NCI-H748 treated with DMSO at 0.1 percent for 48 hours (cell line): ENCODE measurements at places on chromosomes 12 and 14.

DNA sequence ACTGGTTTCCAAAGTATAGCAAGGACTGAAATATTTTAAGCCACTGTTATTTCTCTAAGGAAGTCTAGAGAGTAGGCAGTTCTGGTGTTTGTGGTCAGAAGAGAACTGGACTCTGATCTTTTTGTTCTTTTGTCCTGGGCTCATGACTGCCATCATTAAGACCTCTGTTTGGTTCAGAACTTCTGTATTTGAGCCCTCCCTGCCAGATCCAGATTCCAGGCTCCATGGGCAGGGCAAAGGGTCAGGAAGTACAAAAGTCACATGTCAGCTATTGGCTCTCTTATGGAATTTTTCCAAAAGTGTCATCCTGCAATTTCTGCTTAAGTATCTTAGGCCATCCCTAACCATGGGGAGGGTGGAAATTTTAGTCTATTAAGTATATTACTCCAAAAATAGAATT is 6.8 kb downstream of the PIWIL1 start:
- no peak for DNase-seq

DNA sequence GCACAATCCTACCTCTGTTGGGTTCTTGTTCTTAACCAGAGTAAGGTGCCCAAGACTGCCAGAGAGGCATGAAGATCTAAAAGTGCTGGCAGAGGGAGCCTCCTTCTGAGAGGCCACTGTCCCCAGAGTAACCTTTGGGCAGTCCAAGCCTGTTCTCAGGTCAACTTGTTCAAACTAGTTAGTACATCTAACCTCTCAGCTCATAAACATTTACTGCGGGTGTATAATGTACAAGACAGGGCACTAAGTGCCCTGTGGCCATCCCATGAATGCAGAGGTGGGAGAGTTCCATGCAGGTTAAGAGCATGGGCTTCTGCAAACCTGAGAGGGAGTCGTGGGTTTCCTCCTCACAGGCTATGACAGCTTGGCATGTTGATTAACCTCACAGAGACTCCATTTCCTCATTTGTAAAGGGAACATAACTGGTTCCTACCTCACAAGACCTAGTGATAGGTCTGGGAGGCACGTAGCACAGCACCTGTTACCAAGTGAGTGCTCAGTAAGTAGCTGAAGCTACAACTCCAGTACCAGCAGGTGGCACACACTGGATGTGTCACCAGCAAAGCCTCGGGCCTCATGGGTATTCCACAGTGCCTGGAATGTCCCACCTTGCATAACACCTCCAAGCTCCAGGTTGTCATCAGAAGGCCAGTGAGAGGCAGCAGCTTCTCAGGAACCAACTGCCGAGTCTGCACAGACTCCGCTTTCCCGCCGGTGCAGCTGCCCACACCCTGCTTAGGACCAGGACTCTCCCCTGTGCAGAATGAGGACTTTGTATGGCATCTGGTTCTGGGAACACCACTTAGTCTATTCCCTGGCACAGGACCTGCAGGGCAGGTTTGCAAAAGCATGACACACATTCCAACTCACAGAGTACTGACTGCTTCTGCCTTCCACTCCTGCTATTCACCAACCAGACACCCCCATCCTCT is 4.4 kb downstream of the VDR start:
- no peak for DNase-seq

GRCh38 chr12:4444031-4444430 is 1.6 kb downstream of the FGF6 start:
- no peak for DNase-seq

GRCh38 chr12:129961091-129961490 is 57.3 kb upstream of the TMEM132D start:
- no peak for DNase-seq

- no peak for DNase-seq
These were observed 3.7 kb upstream of the IGF1 start for GRCh38 chr12:102484017-102484416.
